ENCODE measurements at places on chromosomes 16 and 17. TPM values are rescaled to one million over a fixed set of nuclear protein-coding genes. Genes with fewer than 3 reads are reported as not detected.

GRCh38 chr17:7046127-7046724 lies 2.3 kb upstream of the SLC16A11 start:
- peak; percentile 27 for DNase-seq

GRCh38 chr16:86034421-86034919 lies 135.5 kb downstream of the IRF8 start:
- DNase-seq, result no peak

DNA sequence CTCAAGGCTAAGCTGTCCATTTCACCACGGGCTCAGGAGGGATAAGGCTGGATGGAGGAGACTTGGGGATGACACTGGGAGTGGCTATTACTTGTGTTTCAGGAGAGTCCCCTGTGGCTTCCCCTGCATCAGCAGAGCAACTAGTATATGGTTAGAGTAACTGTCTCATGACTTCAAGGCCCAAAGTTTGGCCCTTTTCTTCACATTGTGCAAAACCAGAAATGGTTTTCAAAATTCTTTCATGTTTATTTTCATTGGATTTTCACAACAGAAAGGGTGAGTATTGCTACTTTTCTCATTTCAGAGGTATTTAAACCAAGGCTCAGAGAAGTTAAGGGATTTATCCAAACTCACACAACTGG lies 18.1 kb upstream of the TAC4 start:
- DNase-seq, result no peak

DNA sequence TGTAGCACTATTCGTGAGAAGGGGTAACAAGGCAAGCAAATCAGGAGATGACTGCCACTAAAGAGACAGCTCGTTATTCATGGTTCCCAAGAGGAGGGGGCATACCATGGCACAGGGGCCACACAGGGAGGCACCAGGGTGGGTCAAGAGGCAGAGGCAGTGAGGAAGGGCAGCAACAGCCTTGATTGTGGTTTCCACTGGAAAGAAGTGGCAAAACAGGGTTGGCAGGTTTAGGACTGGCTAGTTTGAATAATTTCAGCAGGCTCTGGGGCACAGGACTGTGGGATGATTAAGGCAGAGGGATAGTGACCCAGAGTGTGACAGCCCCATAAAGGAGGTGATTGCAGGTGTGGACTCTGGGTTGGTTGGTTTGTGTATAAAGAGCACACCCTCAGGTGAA lies 188.9 kb downstream of the CBLN1 start:
- no peak for DNase-seq

DNA sequence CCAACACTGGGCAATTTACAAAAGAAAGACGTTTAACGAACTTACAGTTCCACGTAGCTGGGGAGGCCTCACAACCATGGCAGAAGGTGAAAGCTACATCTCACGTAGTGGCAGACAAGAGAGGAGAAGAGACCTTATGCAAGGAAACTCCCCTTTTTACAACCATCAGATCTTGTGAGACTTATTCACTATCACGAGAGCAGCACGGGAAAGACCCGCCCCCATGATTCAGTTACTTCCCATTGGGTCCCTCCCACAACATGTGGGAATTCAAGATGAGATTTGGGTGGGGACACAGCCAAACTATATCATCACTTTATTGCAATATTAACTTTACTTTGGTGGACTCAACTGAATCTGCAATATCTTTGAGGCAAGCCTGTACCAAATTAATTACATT lies 11.9 kb upstream of the ENGASE start:
- DNase-seq, result no peak

- DNase-seq, result no peak
Measured at GRCh38 chr17:61465550-61466237, 13.5 kb downstream of the TBX4 start.

- peak; percentile 96 for DNase-seq
Measured at GRCh38 chr16:58638148-58639036, 8.8 kb upstream of the CNOT1 start.

- no peak for DNase-seq
Measured at GRCh38 chr17:1758807-1759206, 3.1 kb upstream of the SERPINF1 start.

DNA sequence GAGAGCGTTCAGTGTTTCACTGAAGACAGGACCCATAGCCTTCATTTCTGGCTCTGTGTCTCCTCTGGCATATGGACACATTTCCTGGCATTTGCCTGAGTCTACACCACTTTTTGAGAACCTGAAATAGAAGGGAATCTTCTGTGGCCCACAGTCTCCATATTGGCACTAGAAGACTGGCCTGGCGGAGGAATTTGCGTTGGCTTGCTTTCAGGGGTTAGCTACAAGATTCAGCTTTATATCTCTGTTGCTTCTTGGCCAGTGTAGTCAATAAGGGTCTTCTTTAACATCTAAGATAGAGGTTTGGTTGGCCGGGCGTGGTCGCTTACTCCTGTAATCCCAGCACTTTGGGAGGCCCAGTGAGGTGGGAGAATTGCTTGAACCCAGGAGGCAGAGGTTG lies 12.8 kb upstream of the CLEC18C start:
- DNase-seq, result no peak

DNA sequence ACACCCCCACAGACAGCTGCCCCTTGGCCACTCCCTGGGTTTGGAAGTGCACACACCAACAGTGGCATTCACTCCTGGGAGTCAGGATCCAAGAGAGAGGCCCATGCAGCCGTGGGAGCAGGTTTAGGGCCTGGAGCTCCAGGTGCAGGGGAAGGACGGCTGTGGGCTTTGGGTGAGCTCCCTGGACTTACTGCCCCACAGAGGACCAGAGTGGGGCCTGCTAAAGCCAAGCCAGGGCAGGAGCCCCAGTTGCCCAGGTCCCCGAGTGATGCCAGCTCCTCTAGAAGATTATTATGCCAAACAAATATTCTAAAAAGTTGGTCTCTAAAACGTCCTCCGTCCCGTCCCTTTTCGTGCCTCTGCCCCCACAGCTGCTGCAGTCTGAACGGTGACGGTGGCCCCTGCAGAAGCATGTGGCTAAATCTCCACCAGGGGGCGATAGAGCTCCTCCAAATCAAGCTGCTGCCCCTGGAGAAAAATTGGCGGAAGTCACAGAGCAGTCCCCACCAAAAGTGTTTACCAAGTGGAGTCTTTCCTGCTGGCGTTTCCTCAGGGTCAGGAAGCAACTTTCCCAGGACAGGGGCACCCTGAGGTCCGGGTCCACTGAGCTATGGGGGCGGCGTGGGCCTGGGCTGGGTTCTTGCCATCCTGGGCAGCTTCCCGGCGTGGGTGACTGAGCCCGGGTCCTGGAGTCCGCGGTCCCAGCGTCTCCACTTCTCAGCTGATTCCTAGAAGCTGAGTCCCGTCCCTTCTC lies 4.2 kb downstream of the ARMC7 start:
- peak; percentile 90 for DNase-seq

DNA sequence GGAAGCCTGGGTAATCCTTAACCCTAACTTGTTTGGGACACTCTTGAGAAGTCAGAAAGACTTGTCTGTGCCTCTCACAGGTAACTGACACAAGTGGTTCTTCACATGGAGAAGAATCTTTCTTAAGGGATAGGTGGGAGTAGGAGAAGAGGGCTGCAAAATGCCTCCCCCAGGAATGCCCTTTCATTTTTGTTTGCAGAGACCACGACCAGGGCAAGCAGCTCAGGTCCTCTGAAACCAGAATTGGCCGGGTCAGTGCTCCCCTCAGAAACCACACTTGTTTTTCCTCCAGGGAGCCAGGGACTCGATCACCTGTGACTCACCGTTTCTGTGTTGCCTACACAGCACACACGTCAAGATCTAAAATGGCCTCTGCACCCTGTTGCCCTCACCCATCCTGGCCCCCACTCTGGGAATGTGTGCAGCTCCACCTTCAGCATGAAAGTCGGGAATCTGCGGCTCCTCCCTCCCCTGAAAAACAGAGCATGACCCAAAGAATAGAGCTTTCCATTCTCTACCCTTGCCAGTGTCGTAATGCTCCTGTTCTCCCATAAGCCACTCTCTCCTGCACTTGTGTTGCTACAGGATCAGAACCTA lies 36.1 kb downstream of the HNF1B start:
- peak; percentile 47 for DNase-seq

GRCh38 chr17:82528484-82529265 lies 9.1 kb downstream of the FOXK2 start:
- DNase-seq, result peak; percentile 83

- no peak for DNase-seq
Measured at GRCh38 chr17:6986676-6987075, 9.2 kb upstream of the ALOX12 start.

GRCh38 chr17:65346166-65346565 lies 209.0 kb downstream of the RGS9 start:
- peak; percentile 6 for DNase-seq

GRCh38 chr16:83215406-83216001 lies 588.7 kb downstream of the CDH13 start:
- DNase-seq, result peak; percentile 39

DNA sequence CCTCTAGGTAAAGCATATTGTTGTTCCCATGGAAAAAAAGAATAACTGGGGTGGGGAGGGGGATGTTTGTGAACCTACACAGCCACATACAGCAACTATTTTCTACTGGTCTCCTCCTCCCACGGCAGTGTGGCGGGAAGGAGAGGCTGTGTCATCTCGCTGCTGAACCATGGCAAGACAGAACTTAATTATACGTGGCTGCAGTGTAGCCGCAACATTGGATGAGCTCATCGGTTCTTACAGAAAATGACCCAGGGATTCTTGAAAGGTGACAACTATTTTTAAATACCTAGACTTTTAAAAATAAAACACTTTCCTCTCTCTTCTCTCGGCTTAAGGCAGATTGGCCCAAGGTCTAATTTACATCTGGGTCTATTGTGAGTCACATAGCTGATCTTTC lies 19.8 kb upstream of the TEKT3 start:
- peak; percentile 53 for DNase-seq

GRCh38 chr16:81488687-81489411 lies 44.2 kb downstream of the CMIP start:
- DNase-seq, result no peak

DNA sequence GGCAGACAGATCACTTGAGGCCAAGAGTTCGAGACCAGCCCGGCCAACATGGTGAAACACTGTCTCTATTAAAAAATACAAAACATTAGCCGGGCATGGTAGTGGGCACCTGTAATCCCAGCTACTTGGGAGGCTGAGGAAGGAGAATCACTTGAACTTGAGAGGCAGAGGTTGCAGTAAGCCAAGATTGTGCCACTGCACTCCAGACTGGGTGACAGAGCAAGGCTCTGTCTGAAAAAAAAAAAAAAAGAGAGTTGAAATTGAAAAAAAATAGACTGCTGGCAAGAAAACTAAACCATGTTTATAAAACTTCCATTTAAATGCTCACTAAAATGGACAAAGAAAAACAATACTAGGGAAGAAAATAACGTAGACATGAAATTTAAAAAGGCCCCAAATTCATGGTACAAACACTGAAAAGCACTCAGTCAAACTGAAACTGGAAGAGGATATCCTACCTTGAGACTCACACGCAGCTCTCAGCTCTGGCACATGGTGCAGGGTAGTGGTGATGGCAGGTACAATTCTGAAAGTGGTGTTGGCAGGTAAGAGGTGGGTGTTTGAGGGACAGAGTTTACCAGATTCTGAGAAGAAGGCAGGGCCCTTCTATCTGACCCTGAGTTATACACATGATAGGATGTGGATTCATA lies 19.3 kb downstream of the CNTROB start:
- no peak for DNase-seq

GRCh38 chr17:82648742-82649331 lies 593 bp upstream of the WDR45B start:
- no peak for DNase-seq

- no peak for DNase-seq
Measured at GRCh38 chr16:57380671-57381462, 8.6 kb downstream of the CX3CL1 start.

- DNase-seq, result peak; percentile 64
Measured at GRCh38 chr17:74545843-74546230, at the start of gene CD300C. CD300C (minus strand) TSS chr17:74546115; CDS start chr17:74545782, 333 bp downstream.

- DNase-seq, result no peak
Measured at GRCh38 chr17:73227944-73228343, 33.7 kb downstream of the CPSF4L start.

DNA sequence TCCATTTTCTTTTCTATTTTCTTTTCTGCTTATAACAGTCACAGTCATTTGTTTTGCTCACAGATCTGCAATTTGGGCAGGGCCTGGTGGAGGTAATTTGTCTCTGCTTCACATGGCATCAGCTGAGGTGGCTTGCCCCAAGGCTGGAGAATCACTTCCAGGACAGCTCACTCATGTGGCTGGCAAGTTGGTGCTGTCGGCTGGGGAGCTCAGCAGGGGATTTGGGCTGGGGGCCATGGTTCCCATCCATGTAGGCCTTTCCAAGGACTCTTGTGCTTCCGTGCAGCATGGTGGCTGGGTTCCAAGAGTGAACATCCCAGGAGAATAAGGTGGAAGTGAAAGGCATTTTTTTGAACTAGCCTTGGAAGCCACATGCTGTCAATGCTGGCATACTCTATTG lies 85.7 kb downstream of the MGAT5B start:
- DNase-seq, result no peak

- peak; percentile 62 for DNase-seq
Measured at GRCh38 chr17:1031711-1032110, 34.8 kb downstream of the TIMM22 start.

DNA sequence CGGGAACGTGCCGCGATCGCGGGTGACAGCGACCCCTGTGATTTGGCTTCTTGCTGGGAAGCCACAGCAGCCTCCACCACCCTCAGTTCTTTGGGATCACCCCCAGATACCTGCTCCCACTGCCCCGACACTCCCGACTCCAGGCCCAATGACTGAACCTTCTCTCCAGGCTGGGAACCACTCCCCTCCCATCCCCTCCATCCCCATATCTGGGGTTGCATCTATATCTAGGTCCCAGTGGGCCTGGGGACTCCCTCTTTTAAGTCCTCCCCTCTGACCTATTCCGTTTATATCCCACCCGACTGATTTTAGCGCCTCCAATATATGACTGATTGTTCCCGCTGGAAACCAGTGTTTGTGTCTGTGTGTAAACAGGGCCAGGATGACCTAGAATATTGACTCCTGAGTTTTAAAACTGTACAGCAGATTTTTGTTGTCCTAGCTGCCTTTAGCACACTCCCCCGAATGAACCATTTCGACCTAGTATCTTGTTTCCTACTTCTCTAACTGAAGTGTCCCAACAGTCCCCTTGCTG lies 667 bp downstream of the PSMD3 start:
- peak; percentile 31 for DNase-seq

- DNase-seq, result no peak
Measured at GRCh38 chr16:82639263-82639662, 12.5 kb downstream of the CDH13 start.

The ZPBP2 gene
- not detected for polyA plus RNA-seq

The DNAH3 gene
- polyA plus RNA-seq, result not detected

The TSPOAP1 gene
- polyA plus RNA-seq, result 1.0 TPM

The TLCD3B gene
- 0.13 TPM for polyA plus RNA-seq

The WNK4 gene
- 11.4 TPM for polyA plus RNA-seq

The SMURF2 gene
- polyA plus RNA-seq, result 50.8 TPM

The CD19 gene
- not detected for polyA plus RNA-seq

The GRAP gene
- not detected for polyA plus RNA-seq

The C16orf89 gene
- polyA plus RNA-seq, result not detected

The KRT33B gene
- polyA plus RNA-seq, result 1.2 TPM

Measured in GM23248 (cell line).